ENCODE measurements at places on chromosomes 12 and 14.

- no peak for DNase-seq
Measured at GRCh38 chr14:64998455-64998931, 11.8 kb downstream of the FNTB start.

- no peak for DNase-seq
Measured at GRCh38 chr12:9127484-9127883, 11.8 kb upstream of the A2M start.

DNA sequence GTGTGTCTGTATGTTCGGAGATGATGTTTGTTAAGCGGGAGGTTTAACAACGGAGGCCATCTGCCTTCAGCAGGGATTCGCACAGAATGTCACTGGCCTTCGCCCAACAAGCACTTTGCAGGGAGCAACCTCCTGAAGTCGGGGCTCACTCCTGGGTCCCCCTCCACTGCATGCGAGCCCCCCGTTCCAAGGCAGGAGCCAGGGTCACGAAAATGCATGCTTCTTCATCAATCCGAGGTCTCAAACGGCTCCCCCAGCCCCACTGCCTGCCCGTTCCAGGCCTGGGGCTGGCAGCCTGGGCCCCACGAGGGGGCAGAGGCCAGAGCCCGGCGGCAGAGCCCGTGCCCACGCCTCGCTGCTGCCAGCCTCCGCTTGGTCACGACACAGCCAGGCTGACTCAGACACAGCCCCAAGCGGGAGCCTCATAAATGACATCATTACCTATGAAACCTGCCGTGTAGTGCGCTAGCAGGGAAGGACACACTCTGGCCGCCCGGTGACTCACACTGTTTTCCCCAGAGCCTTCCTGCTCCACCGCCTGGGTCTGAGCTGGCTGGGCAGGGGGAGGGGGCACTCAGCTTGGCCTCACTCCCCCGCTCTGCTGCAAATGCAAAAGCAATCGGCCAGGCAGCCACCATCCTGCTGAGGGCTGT lies 169.5 kb upstream of the RTL1 start:
- peak; percentile 20 for DNase-seq

- DNase-seq, result no peak
Measured at GRCh38 chr14:79080040-79080439, 909.9 kb downstream of the NRXN3 start.

DNA sequence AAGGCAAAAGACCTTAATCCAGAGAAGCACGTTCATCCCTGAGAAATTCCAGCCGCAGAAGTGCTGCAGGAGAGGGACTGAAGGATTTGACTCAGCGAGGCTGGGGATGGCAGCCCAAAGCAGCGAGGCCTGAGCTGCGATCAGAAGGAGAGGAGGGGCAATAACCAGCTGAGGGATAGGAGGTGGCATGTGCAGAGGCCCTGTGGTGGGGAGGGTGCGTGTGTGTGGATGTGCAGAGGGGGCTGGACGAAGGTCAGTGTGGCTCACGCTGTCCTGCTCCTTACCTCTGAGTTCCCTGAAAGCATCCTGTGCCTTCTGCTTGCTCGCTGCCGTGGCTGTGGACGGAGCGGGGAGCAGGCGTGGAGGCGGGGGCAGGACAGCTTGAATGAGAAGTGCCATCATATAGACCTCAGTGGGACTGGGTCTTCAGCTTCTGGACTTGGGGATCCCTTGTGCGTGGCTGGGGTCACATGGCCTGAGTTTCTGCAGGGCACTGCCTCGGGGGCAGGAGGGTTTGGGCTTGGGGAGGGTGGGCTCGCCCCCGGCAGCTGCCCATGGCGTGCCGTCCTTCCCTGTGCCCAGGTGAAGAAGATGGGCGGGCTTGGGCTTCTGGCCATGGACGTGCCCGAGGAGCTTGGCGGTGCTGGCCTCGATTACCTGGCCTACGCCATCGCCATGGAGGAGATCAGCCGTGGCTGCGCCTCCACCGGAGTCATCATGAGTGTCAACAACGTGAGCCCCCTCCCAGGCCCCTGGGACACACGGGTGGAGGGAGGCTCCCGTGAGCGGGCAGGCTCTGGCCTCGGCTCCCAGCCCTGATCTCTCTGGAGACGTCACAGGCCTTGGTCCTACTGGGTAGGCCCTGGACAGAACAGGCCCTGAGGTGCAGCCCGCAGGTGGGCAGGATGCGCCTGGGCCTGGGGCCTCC lies 11.0 kb downstream of the ACADS start:
- no peak for DNase-seq

GRCh38 chr14:93044121-93044520 lies 71.6 kb downstream of the ITPK1 start:
- no peak for DNase-seq

Measured in HL-60 (cell line).